ENCODE measurements at places on chromosomes 2 and 18. TPM values are rescaled to one million over a fixed set of nuclear protein-coding genes. Genes with fewer than 3 reads are reported as not detected.

Gene FNDC4
- total RNA-seq = 0.39 TPM

Gene MAPK4
- not detected for total RNA-seq

Gene ASB18
- not detected for total RNA-seq

- H3K27ac ChIP-seq = no peak within 1 kb of the TSS
- no peak within 1 kb of the TSS for H3K4me3 ChIP-seq
- H3K36me3 ChIP-seq = no peaks in the 10 kb centered on the region
Measured at GRCh38 chr2:14632133-14632936, at the start of gene LRATD1. Gene LRATD1, plus strand, starts transcription at chr2:14632717. Its CDS starts 1,263 bp downstream, at chr2:14633980.

DNA sequence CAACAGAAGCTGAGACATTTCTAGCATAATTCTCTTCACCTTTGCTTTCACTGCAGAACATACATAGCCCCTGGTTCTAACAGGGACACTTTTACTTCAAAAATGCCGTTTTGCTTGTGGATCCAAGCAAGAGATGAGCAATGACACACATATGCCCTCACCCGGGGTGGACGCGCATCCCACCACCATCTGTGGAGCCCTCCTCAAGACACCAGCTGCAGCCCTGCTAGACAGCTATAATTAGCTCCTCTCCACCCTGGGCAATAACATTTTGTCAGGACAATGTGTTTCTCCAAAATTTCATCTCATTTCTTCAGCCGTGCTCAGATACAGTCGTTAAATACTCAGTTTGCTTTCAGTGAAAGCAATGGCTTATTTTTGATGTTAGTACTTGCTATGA is 368.7 kb upstream of the RAB6C start:
- no peak overlapping the region for H3K4me3 ChIP-seq
- no peaks in the 10 kb centered on the region for H3K36me3 ChIP-seq
- no peaks in the 10 kb centered on the region for H3K4me1 ChIP-seq
- H3K27ac ChIP-seq = no peak overlapping the region
- no peaks in the 10 kb centered on the region for H3K27me3 ChIP-seq
- no peak for DNase-seq

- no peak overlapping the region for H3K27ac ChIP-seq
- H3K27me3 ChIP-seq = peaks cover 2% of the 10 kb centered on the region
- no peaks in the 10 kb centered on the region for H3K4me1 ChIP-seq
- no peaks in the 10 kb centered on the region for H3K36me3 ChIP-seq
Measured at GRCh38 chr2:106219813-106220212, 25.7 kb upstream of the UXS1 start.

- no peaks in the 10 kb centered on the region for H3K27me3 ChIP-seq
- no peaks in the 10 kb centered on the region for H3K4me1 ChIP-seq
- no peak overlapping the region for H3K27ac ChIP-seq
- DNase-seq = no peak
- H3K4me3 ChIP-seq = no peak overlapping the region
- H3K36me3 ChIP-seq = no peaks in the 10 kb centered on the region
Measured at GRCh38 chr2:60320724-60321123, 232.7 kb downstream of the BCL11A start.

- peaks cover 58% of the 10 kb centered on the region for H3K4me1 ChIP-seq
- no peak for DNase-seq
- no peaks in the 10 kb centered on the region for H3K36me3 ChIP-seq
- H3K27me3 ChIP-seq = no peaks in the 10 kb centered on the region
- H3K4me3 ChIP-seq = peak overlapping the region; percentile 15
Measured at GRCh38 chr18:45684341-45685115, 39.5 kb upstream of the SLC14A1 start.

- DNase-seq = no peak
- H3K27ac ChIP-seq = no peak overlapping the region
- H3K4me1 ChIP-seq = no peaks in the 10 kb centered on the region
Measured at GRCh38 chr2:86484385-86484784, 43.2 kb downstream of the KDM3A start.

- H3K4me3 ChIP-seq = peak overlapping the region; percentile 33
- H3K27ac ChIP-seq = no peak overlapping the region
- H3K4me1 ChIP-seq = peaks cover 10% of the 10 kb centered on the region
- no peaks in the 10 kb centered on the region for H3K36me3 ChIP-seq
- no peak for DNase-seq
- no peaks in the 10 kb centered on the region for H3K27me3 ChIP-seq
Measured at GRCh38 chr2:64679673-64680425, 26.1 kb upstream of the SERTAD2 start.

GRCh38 chr2:38149531-38149930 is 73.6 kb upstream of the CYP1B1 start:
- H3K27me3 ChIP-seq = no peaks in the 10 kb centered on the region
- H3K27ac ChIP-seq = no peak overlapping the region
- no peak for DNase-seq

- H3K4me3 ChIP-seq = no peak overlapping the region
- no peak for DNase-seq
- H3K4me1 ChIP-seq = no peaks in the 10 kb centered on the region
Measured at GRCh38 chr2:134009440-134009839, 244.4 kb upstream of the MGAT5 start.

DNA sequence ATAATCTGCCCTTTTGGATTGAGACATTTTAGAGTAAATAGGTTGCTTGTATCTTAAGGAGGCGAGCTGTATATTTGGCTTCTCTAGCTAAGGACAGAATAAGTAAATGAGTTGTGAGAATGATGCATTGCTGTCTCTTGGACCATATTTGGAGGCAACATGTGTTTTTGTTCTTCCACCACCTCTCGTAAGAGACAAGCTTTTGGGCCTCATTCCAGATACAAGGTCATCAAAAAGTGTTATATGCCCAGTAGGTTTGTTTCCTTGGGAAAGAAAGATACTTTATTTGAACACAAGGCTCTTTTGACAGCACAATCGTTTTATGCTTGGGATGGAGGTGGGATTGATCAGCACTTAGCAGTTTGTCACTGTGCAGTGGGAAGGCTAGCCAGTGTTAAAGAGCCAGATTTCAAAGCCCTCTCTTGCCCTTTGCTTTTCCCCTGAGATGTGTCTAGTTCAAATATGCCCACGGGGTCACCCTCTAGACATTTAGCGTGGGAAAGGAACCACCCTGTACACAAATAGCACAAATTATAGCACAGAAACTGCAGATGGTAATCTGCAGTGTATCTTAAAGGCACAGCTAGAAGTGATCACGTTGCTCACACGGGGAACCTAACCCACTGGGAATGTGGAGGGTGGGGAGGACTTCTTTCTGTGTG is 131.3 kb downstream of the MAP4K4 start:
- peaks cover 63% of the 10 kb centered on the region for H3K36me3 ChIP-seq
- peak overlapping the region; percentile 63 for H3K4me3 ChIP-seq
- DNase-seq = no peak
- H3K27ac ChIP-seq = peak overlapping the region; percentile 44
- H3K4me1 ChIP-seq = peaks cover 57% of the 10 kb centered on the region

GRCh38 chr2:158729451-158729850 is 65.7 kb upstream of the DAPL1 start:
- no peaks in the 10 kb centered on the region for H3K4me1 ChIP-seq
- no peak for DNase-seq
- H3K27me3 ChIP-seq = peaks cover 1% of the 10 kb centered on the region
- no peaks in the 10 kb centered on the region for H3K36me3 ChIP-seq
- H3K4me3 ChIP-seq = no peak overlapping the region

DNA sequence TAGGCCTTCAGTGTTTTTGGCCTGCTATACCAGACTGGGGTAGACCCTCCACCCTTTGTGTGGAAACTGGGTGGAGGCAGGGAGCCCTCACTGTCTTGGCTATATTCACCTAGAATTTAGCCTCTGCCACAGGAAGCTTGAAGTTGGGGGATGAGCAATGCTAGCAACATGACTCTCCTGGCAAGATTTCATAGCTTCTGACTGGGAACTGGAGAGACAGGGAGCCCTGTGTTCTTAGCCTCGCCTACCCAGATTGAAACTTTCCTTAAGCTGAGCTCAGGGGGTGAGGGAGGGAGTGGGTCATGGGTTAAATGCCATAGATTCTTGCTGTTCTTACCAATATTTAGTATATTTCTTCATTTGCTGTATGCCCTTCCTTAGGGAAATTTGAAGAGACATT is 46.8 kb upstream of the FAM98A start:
- H3K36me3 ChIP-seq = no peaks in the 10 kb centered on the region
- H3K27ac ChIP-seq = no peak overlapping the region

DNA sequence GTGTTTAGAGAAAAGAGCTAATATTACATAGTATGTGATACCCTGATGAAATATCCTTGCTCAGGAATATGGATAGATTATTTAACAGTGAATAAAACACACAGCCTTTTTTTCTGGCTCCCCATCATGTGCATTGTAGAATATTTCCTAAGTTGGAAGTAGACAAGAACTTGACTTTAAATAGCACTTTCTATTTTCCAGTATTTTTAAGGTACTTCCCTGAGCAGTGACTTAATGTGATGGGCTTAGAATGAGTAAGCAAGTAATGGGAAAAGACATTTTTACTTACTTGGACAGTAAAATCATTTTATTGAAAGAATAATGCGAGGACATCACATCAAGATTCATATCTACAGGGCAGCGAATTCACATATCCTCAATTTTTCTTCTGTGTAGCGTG is 176.7 kb upstream of the SLC8A1 start:
- H3K4me3 ChIP-seq = no peak overlapping the region
- no peak overlapping the region for H3K27ac ChIP-seq
- H3K4me1 ChIP-seq = no peaks in the 10 kb centered on the region
- no peak for DNase-seq
- no peaks in the 10 kb centered on the region for H3K27me3 ChIP-seq
- no peaks in the 10 kb centered on the region for H3K36me3 ChIP-seq

- no peaks in the 10 kb centered on the region for H3K27me3 ChIP-seq
- no peaks in the 10 kb centered on the region for H3K36me3 ChIP-seq
- DNase-seq = no peak
- H3K4me1 ChIP-seq = no peaks in the 10 kb centered on the region
Measured at GRCh38 chr2:31284107-31284506, 50.2 kb downstream of the EHD3 start.

- H3K27ac ChIP-seq = no peak overlapping the region
- DNase-seq = no peak
- no peaks in the 10 kb centered on the region for H3K4me1 ChIP-seq
- no peaks in the 10 kb centered on the region for H3K27me3 ChIP-seq
- H3K36me3 ChIP-seq = no peaks in the 10 kb centered on the region
- no peak overlapping the region for H3K4me3 ChIP-seq
Measured at GRCh38 chr2:16900405-16901025, 234.9 kb upstream of the CYRIA start.

Measured in CD4-positive, CD25-positive, alpha-beta regulatory T cell (primary cell).